Lower lobe of right lung (tissue), 2 donors: ENCODE measurements at places on chromosomes 2 and 18.

DNA sequence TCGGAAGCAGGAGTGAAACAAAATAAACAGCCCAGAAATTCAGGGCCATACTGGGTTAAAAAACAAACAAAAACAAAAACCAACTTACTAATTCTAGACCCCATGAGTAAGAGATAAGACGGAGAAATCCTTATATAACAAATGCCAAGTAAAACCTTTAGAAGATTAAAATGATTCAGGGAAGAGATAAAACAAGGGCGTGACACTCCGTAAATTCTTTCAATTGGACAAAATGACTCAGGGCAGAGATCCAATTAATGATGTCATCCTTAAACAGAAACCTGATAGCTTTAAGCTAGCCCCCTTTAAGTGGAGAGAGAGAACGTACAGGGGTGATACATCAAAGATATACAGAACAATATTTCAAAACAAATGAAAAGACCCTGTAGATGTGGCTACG is 317.4 kb downstream of the NBAS start:
- no peak for DNase-seq

- DNase-seq, result no peak
Measured at GRCh38 chr2:165953306-165953654, 296 bp downstream of the TTC21B start.

- no peak for DNase-seq
Measured at GRCh38 chr2:232896111-232896510, 26.0 kb downstream of the SNORC start.

DNA sequence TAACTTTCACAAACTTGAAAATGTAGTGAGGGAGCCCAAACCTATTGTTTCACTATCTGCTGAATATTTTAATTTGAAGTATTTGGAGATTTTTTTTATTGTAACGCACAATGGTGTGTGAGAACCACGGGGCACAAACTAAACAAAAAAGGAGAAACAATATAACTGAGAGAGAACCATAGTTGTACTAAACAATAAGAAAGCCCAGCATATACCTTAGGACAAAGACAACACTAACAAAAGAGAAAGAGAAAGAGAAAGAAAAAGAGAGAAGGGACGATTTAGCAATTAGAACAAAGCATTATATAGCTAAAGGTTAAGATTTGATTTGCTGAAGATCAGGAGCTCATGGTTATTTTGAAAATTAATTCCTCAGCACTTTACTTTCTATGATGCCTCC is 906.0 kb upstream of the NXPH2 start:
- no peak for DNase-seq

- DNase-seq, result no peak
Measured at GRCh38 chr2:140288726-140289125, 1508.5 kb upstream of the NXPH2 start.

- no peak for DNase-seq
Measured at GRCh38 chr18:1995041-1995612, 576.2 kb downstream of the METTL4 start.

- no peak for DNase-seq
Measured at GRCh38 chr18:31252522-31252921, 65.4 kb upstream of the DSG1 start.

DNA sequence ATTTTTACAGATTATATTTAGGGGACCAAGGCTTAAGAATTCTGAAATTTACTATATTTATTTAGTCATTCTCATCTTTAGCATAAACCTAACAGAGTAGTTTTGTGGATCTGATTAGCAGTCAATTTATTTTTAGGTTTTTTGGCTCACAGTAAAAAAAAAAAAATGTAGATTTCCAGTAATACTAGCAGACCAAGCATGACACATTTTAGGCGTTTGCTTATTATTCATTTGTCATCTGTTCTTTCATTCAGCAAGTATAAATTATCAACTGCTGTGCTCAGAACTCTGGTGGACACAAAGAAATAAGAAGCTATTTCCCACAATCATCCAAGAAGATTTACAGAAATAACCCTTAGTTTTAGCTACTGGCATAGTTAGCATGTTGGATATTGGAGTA is 20.6 kb downstream of the PDE1A start:
- DNase-seq, result no peak

DNA sequence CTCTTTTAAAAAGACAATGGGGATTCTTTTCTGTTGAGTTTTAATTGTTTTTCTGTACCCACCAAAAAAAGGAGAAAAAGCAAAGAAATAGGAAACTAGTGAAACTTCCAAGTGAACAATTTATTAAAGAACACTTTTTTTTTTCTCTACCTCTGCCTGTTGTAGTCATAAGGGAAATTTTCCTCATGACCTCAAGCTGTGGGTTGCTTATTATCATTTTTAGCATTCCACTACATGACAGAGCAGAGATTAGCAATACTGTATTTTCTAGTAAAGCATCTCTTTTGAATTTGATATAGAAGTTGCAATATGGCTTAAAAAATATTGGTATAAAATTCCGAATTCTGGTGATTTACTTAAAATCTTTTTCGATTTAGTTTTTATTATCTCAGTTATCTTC is 87.9 kb upstream of the LRRTM1 start:
- DNase-seq, result no peak
